NCI-H1930 (cell line): ENCODE measurements at places on chromosomes 6 and 20.

DNA sequence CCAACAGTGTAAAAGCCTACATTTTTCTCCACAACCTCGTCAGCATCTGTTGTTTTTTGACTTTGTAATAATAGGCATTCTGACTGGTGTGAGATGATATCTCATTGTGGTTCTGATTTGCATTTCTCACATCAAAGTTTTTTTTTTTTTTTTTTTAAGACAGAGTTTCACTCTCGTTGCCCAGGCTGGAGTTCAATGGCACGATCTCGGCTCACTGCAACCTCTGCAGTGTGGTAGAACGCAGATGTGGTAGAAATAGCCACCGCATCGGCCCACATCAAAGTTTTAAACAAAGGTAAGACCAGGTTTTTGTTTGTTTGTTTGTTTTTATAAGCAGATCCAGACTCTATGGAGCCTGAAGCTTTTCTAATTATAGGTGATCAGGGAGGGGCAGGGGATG is 12.7 kb upstream of the PPP1R3G start:
- DNase-seq: no peak

- no peak for DNase-seq
These were observed 326.7 kb upstream of the MAN1A1 start for GRCh38 chr6:119676230-119676629.

DNA sequence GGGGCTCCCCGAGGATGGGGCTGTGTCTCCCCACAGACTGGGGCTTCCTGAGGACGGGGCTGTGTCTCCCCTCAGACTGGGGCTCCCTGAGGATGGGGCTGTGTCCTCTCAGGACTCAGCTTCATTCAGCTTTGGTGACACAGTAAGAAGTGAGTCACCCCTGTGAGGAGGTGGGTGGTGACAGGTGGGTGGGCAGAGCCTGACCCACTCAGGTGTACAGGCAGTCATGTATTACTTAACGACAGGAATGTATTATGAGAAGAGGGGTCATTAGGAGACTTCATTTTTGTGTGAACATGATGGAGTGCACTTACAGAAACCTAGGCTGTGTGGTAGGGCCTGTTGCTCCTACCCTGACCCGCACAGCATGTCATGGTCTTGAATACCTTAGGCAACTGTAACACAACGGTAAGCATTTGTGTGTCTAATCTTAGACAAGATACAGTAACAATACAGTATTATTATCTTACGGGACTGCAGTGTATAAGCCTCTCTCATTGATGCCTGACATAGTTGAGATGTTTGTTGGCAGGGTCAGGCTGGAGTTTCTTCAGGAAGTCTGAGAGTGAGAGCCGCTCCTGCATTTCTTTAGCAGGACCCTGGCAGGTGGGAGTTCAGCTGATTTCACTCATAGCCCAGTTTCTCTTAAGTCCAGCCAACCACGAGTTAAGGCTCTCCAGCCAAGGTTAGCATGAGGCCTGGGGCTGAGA is 10.9 kb upstream of the PGC start:
- no peak for DNase-seq

DNA sequence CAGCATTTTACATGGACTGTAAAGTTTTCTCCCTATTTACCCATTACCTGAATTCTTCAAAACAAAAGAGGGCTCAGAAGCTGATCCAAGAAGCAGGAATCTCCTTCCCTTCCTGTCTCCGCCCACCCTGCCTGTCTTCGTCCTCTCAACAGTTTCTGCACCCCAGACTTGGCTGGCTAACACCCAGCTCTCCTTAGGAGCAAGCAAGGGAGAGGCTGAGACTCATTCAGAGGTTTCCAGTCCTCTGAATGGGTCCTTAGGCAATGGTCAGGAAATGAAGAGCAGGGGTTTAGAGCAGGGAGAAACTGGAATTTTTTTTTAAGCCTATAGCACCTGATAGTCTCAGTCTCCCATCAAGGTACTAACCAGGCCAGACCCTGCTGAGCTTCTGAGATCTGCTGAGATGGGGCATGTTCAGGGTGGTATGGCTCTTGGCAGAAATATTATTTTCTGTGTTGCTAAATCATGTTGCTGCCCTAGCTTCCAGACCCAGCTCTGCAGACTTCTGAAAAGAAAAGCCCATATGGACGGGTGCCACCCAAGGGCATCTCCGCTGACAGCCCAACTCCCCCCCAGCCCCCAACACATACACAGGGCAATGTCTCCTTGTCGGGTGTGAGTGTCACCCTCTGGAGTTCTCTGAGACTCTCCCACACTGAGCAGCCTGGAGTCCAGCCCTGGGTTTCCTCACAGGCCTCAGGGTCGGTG is 74.6 kb upstream of the CD93 start:
- no peak for DNase-seq

DNA sequence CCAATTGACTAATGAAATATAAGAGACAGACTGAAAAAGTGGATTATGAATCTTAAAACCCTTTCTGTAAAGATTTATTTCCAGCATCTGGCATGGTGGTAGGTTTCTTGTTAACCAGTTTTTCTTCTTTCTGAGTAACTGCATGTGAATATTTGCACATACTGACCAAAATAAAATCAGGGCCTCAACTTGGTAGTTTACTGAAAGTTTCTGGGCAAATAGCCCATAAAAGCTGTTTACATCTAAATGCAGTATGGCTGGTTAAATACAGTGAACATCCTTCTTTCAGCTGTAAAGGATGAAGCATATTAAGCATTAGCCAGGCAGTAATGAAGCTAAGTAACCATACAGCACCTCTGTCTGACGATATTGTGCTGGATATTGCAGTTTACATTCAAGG is 83.6 kb upstream of the EYS start:
- DNase-seq: no peak

GRCh38 chr20:15843777-15844176 is 729.5 kb downstream of the KIF16B start:
- no peak for DNase-seq
